ENCODE measurements at places on chromosomes 5 and 9. TPM values are rescaled to one million over a fixed set of nuclear protein-coding genes. Genes with fewer than 3 reads are reported as not detected.
A peak's percentile ranks its signal among the peaks of the same experiment; 100 is the strongest.

DNA sequence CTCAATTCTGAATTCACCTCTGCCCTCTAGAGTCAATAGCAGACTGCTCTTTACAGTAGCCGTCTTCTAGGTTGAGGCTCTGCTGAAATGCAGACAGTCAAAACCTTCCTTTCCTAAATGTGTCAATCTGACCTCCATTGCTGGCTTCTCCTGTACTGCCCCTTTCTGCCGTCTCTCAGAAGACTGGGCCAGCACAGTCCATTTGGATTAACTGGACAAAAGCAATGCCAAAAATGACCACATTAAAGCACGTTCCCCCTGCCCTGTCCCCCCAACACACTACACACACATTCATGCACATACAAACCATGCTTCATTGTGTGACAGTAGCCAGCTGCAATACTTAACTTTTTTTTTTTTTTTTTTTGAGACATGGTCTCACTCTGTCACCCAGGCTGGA is 130.2 kb upstream of the LIFR start:
- no peak overlapping the region for H3K27ac ChIP-seq
- no peaks in the 10 kb centered on the region for H3K4me1 ChIP-seq
- no peak overlapping the region for H3K4me3 ChIP-seq
- DNase-seq, result no peak
- no peaks in the 10 kb centered on the region for H3K36me3 ChIP-seq
- no peaks in the 10 kb centered on the region for H3K27me3 ChIP-seq

GRCh38 chr5:102539996-102540728 is 41.4 kb upstream of the SLCO6A1 start:
- no peaks in the 10 kb centered on the region for H3K4me1 ChIP-seq
- H3K4me3 ChIP-seq, result no peak overlapping the region
- no peak overlapping the region for H3K27ac ChIP-seq

DNA sequence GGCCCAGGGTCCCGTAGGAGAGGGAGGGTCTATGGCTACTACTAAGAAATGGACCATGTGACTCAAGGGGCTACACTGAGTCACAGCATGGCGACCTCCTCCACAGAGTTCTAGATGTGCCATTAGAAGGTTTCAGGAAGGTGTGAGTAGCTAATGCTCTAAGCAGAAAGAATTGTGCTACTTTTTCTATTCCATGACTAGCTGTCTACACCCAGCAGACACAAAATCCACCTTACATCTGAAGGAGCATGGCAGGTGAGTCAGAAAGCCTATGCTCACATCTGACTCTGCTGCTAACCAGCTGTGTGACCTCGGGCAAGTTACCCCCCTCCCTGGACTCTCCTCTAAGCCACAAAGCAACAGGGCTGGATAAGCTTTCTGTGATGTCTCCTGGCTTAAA is 14.4 kb upstream of the MEIKIN start:
- no peaks in the 10 kb centered on the region for H3K4me1 ChIP-seq
- no peak overlapping the region for H3K27ac ChIP-seq
- H3K36me3 ChIP-seq, result no peaks in the 10 kb centered on the region
- no peak for DNase-seq
- H3K4me3 ChIP-seq, result no peak overlapping the region

DNA sequence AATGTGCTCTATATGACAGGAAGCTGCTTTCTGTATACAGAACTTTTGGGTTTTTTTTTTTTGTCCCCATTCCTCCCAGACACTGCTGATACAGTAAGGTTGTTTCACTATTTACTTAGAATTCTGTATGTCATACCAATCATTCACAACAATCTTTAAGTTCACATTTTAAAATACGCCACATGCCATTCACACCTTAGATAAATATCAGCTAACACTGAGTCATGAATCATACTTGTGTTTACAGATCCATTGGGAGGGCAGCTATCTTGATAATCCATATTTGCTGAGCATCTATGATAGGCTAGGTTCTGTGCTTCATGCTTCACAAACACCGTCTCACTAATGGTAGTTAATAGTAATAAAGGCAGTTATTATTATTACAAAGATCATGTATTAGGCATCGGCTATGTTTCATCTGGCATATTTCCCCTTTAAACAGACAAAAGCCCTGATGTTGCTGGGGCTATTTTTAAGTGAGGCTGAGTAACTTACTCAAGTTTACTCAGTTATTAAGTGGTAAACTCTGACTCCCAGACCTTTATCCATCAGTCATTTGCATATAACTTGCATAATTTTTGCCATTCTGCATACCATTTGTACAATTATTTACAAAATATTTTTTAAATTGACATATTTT is 152.2 kb upstream of the HMHB1 start:
- no peaks in the 10 kb centered on the region for H3K36me3 ChIP-seq
- H3K4me1 ChIP-seq, result no peaks in the 10 kb centered on the region
- H3K27me3 ChIP-seq, result peaks cover 10% of the 10 kb centered on the region

- peak; percentile 88 for DNase-seq
- H3K4me1 ChIP-seq, result peaks cover 14% of the 10 kb centered on the region
- no peak overlapping the region for H3K4me3 ChIP-seq
- H3K36me3 ChIP-seq, result no peaks in the 10 kb centered on the region
- no peaks in the 10 kb centered on the region for H3K27me3 ChIP-seq
- H3K27ac ChIP-seq, result no peak overlapping the region
Measured at GRCh38 chr9:95778957-95779356, 96.5 kb upstream of the ERCC6L2 start.

- no peaks in the 10 kb centered on the region for H3K36me3 ChIP-seq
- no peak for DNase-seq
- no peaks in the 10 kb centered on the region for H3K4me1 ChIP-seq
- no peak overlapping the region for H3K4me3 ChIP-seq
- no peaks in the 10 kb centered on the region for H3K27me3 ChIP-seq
Measured at GRCh38 chr9:106314476-106314875, 548.5 kb upstream of the ZNF462 start.

DNA sequence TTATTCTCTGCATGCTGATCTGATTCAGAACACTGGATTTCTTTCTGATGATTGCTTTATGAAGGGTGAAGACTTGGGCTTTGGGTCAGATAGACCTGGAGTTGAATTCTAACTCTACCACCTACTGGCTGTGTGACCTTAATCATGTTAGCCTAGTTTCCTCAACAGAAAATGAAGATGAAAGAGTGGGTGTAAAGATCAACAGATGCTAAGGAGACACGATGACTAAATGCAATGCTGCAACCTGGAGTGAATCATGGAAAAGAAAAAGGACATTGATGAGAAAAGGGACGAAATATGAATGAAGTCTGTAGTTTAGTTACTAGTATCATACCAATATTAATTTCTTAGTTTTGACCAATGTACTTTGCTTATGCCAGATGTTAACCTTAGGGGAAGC is 27.8 kb upstream of the DENND1A start:
- peaks cover 8% of the 10 kb centered on the region for H3K4me1 ChIP-seq
- no peak for DNase-seq
- peaks cover 8% of the 10 kb centered on the region for H3K27me3 ChIP-seq
- H3K36me3 ChIP-seq, result no peaks in the 10 kb centered on the region
- H3K4me3 ChIP-seq, result no peak overlapping the region
- H3K27ac ChIP-seq, result no peak overlapping the region

DNA sequence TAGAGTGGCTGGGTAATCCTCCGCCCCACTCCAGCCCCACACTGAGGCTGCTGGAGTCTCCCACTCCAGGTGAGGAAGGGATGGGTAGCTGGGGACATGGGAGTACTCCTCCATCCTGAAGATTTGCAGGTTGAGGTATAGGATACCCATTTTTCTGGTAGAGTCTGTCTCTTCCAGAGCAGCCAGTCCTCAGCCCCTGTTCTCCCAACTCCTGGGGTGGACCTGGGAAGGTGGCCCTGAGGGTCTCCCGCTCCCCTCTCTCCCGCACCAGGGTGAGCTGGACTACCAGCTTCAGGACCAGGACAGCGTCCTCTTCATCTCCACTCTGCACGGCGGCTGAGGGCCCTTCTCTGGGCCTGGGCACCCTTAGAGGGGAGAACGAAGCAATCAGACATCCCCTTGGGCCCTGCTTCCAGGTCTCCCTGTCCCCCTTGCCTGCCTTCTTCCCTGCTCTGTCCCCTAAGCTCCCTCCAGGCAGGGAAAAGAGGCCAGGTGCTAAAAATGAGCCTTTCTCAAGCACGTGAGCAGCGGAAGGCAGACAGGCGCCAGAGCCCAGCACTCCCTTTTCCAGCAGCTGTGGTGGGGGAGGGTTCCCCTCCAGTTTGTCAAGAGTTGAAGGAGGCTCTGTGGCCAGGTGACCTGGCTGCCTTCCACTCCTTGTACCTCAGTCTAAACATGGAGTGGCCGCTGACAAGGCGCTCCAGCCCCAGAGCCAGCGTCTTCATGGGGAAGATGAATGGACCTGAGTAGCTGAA is 18.4 kb downstream of the URM1 start:
- H3K36me3 ChIP-seq, result peaks cover 13% of the 10 kb centered on the region
- DNase-seq, result no peak
- H3K4me1 ChIP-seq, result peaks cover 24% of the 10 kb centered on the region
- H3K27ac ChIP-seq, result no peak overlapping the region
- H3K4me3 ChIP-seq, result no peak overlapping the region

- H3K27ac ChIP-seq, result no peak overlapping the region
- no peaks in the 10 kb centered on the region for H3K27me3 ChIP-seq
- no peaks in the 10 kb centered on the region for H3K4me1 ChIP-seq
- no peak for DNase-seq
- H3K4me3 ChIP-seq, result no peak overlapping the region
- H3K36me3 ChIP-seq, result no peaks in the 10 kb centered on the region
Measured at GRCh38 chr5:157963761-157964160, 104.8 kb upstream of the CLINT1 start.

GRCh38 chr5:78046006-78046405 is 248.5 kb downstream of the AP3B1 start:
- H3K4me3 ChIP-seq, result no peak overlapping the region
- no peaks in the 10 kb centered on the region for H3K4me1 ChIP-seq
- no peak for DNase-seq
- H3K36me3 ChIP-seq, result no peaks in the 10 kb centered on the region
- H3K27ac ChIP-seq, result no peak overlapping the region

- H3K27ac ChIP-seq, result no peak overlapping the region
- H3K27me3 ChIP-seq, result no peaks in the 10 kb centered on the region
- H3K36me3 ChIP-seq, result no peaks in the 10 kb centered on the region
- no peak overlapping the region for H3K4me3 ChIP-seq
- no peak for DNase-seq
Measured at GRCh38 chr5:147685993-147686392, 96.5 kb downstream of the JAKMIP2 start.

DNA sequence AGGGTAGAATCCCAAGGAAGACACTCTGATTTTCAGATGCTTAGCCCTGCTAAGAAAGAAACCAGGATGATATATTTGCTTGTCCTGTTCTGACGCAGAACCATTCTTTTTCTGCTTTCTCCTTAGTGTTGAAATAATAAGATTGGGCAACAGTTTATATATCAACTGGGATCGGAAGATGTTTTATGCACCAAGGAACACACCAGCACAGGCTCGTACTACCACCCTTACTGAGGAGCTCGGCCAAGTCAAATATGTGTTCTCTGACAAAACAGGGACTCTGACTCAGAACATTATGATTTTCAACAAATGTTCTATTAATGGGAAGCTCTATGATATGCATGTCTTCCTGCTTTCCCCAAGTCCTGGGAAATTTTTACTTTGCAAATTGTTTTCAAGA is 19.0 kb upstream of the RUSC2 start:
- H3K27me3 ChIP-seq, result no peaks in the 10 kb centered on the region
- H3K36me3 ChIP-seq, result no peaks in the 10 kb centered on the region
- no peaks in the 10 kb centered on the region for H3K4me1 ChIP-seq
- DNase-seq, result peak; percentile 91

Gene TGFBR1
- 25.0 TPM for polyA plus RNA-seq

Gene SMC2
- 32.0 TPM for polyA plus RNA-seq

Gene AGXT2
- polyA plus RNA-seq, result not detected

Gene TMEM215
- not detected for polyA plus RNA-seq

Gene TDRD7
- polyA plus RNA-seq, result 2.8 TPM

Gene SLC6A18
- polyA plus RNA-seq, result not detected

Gene GCNT4
- not detected for polyA plus RNA-seq
